ENCODE measurements at places on chromosomes 2 and 18.

GRCh38 chr18:58640891-58641610 lies 12.2 kb upstream of the ALPK2 start:
- DNase-seq: no peak

DNA sequence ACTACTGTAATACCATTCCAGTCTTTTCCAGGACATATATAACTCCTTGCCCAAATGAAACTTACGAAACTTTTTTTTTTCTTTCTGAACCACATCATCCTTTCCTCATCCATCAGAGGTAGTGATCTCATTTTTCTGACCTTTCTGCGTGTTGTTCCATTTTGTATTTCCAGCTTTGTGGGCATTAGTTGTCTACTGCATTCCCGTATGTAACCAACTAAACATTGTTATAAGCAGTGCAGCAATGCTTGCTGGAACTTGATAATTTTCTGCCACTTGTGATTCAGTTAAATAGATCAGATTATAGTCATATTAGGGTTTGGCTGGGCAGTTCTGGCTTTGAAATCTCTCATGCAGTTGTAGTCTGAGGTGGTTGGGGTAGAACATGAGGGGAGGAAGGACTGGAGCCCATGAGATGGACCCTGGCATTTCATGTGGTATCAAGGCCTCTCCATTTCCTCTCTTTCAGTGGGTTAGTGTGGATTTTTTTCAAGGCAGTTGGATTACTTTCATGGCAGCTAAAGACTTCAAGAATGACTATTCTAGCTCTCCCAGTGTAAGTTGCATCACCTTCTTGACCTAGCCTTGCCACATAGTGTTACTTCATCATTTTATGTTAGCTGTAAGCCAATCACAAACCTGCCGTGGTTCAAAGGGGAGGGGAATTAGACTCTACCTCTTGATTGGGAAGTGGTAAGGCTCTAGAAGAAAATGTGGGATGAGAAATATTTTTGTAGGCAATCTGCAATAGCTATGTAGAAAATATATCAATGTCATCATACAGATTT lies 80.5 kb downstream of the EHBP1 start:
- DNase-seq: no peak

GRCh38 chr2:206764673-206765241 lies 371 bp downstream of the MDH1B start:
- DNase-seq: no peak

DNA sequence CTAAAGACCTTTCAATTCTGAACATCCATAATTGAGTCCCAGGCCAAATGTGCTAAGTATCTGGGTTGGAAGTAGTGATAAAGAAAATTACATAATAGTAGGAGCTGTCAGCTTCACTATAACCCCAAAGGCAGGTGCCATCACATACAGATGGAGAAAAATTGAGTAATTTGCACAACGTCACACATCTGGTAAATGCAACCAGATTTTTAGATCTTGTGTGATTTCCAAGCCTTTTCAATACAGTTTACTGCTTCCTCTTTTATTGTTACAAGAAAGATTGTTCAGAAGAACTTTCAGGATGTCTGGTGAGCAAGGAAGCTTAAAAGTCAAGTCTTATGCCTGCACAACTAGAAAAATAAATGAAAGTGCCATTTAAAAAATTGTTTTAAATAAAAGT lies 62.3 kb downstream of the UBE2E3 start:
- DNase-seq: no peak

DNA sequence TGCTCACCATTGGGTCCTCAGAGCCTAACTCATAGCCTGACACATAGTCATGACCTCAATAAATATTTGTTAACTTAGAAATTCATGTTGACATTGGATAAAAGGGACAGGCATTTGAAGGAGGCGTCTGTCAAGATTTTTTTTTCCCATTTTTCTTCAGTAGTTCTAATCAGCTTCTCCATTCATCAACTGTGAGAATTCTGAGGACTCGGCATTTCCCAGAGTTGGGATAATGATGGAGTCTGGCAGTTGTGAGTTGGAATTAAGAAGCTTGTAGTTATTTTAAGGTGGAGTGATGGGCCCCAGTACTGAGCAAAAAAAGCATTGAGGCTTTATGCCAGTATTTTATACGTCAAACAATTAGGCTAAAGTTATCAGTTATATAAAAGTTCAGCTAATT lies 4.6 kb downstream of the SPATS2L start:
- DNase-seq: no peak

- no peak for DNase-seq
Measured at GRCh38 chr2:18046558-18047212, 168.2 kb downstream of the KCNS3 start.

DNA sequence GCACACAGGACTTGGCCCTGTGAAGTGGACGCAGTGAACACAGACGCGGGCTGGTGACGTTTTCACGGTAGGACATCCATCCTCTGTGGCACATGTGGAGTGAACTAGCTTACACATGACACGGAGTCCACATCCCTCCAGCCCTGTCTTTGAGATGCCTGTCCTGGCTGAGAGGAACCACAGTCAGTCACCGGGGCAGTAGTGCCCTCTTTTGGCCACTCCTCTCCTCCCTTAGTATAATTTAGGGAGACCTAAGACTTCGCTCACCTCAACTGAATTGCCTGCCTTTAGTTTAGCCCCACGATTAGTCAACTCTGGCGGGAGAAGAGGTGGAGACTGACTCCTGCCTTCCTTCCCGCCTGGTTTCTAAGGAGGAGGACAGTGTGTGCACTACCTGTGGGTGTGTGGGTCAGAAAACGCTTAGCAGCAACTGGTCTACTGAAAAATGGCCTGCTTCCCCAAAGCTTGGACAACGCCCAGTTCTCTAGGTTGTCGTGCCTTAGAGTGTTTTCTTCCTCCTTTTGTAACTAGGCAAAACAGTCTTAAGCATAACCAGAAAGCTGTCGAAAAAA lies 70.6 kb downstream of the MBP start:
- DNase-seq: no peak

- no peak for DNase-seq
Measured at GRCh38 chr2:60478660-60479059, 74.8 kb downstream of the BCL11A start.

- DNase-seq: no peak
Measured at GRCh38 chr2:1265454-1265853, 147.8 kb upstream of the TPO start.

DNA sequence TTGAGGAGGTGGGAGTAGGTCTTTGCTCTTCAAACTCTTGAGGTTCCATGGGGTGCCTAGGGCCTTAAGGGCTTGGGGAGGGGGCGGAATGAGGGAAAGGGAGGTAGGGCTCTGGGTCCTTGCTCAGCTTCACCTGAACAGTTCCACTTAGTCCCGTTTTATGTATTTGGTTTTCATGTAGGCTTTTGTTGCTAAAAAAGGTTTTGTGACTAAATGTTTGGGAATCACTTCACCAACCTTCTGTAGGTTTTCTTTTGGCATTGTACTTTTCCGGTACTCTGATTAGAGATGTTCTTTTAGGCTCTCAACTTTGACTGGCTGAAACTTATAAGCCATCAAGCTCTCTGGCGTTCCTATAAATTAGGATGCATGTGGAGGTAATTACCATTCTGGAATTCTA lies 108.1 kb downstream of the MYCN start:
- no peak for DNase-seq

DNA sequence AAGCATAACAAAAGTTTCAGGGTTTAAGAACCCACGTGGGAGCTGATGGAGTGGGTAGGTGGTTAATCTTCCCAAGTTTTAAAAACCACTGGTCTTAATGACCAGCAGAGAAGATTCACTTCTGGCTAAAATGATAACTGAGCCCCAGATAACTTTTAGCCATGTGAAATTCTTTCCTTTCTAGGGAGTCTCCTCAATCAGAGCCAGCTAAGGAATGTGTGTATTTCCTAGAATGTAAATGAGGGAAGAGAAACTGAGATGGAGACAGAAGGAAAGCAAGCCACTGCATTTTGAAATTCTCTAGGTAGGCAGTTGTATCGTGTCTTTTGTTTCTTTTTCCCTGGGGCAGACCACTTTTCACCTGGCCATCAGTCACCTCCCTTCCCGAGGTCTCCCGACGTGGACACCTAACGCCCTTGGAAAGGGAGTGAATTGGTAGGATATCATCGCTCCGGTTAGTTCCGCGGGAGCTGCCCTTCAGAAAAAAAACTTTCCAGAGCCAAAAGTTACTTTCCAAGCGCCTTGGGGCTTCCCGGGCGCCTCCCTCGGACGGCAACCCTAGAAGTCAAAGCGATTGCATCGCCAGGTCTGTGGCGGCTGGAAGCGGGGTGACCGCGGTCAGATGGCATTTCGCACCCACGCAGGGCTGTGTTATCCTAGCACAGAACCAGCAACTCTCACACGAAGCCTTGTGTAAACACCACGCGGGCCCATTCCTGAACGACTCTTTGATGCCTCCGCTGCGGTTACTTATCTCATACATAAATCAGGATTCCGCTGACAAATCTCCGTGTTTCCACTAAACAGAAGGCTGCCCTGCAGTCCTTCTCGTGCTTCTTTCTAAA lies 1.3 kb downstream of the COLEC12 start:
- DNase-seq: no peak

DNA sequence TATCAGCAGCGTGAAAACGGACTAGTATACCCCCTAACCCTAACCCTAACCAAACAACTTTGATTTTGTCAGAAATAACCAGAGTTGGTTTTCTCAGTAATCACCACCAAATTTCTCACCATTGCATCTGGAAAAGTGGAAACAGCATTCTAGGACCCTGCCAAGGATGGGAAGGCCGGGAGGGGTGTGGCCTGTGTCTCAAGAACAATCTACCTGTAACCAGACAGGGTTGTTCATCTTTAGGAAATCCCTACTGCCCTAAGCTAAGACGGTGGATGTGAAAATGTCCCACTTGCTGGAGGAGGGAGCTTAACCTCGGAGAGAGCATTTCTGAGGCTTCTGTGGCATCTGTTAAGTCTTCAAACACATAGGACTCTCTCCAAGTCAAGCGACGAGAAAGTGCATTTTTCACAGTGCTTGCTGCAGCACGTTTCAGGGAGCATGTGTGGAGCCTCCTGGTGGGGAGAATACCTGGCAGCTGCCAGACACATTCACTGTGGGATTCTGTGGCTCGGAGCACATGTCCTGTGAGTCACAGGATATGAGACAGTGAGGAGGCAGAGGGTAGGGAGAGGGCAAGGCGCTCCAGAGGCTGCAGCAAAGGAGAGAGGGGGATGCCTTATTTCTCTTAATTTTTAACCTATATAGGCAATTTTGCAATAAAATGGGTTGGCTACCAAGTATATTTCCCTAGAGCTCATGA lies 207.5 kb downstream of the SPP2 start:
- DNase-seq: no peak

DNA sequence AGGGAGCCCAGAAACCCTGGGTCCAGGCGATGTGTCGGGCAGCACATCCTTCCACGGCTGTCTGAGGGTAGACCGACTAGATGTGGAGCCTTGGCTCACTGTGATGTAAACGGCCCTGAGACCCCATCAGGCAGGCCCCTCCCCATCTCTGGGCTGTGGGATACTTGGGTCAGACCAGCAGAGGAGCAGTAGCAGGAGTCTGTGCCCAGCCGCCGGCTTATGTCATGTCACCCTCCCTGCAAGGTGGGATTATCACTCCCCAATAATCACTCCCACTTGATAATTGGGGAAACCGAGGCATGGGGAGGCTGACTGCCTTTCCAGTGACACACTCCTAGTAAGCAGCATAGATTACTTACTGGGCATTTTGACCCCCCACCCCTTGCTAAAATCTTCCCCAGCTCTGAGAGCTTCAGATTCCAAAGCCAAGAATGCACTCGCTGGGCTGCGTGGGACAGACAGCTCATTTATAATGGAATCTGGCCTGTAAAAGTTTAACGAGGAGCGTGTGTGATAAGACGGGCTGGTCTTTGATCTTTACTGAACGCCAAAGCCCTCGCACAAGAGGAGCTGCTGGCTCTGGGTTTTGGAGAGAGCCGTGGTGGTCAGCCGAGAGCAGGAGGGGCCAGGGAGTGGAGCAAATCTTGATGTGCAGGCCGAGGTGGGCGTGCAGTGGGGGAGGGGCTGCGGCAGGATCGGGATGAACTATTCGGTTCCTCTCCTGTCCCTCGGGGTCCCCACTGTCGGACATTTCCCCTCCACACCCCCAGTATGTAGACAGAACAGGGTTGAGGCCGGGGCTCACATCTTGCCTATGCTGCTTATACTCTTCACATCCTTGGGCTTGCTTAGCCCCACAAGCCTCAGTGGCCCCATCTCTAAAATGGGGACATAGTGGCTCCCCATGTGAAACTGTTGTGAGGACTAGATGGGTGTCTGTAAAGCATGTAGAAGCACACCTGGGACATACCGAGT lies 200.0 kb downstream of the GLI2 start:
- DNase-seq: no peak

DNA sequence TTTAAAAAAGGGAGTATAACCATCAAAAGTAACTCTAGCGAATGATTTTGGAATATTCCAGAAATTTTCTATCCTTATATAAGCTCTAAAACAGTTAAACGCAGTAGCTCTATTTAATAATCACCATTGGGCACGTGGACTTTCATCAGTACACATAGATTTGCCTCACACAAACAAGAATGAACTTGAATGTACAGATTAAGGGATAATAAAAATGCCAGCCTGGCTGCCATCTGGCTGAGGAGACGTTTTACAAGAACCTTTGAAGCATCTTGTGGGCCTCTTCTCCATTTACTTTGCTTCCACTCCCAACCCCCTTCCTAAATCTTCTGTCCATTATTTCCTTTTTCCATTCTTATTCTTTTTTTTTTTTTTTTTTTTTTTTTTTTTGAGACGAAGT lies 47.2 kb downstream of the AGAP1 start:
- no peak for DNase-seq

DNA sequence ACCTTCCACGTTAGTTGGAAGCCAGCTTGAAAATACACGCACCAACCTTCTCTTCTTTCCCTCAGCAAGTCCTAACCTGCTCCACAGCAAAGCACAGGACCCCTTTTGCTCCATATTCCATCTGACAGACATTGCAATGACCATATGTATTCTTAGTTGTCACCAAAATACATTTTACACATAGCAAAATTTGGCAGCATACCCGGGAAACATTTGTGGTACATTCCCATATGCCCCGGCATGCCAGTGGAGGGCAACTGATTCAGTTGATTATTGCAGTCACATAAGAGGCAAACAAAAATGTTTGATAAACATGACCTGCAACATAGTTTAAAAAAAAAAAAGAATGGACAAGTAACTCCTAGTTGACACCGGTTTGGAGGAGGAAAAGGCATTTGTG lies 202.1 kb upstream of the UBE2E3 start:
- DNase-seq: no peak

GRCh38 chr2:212912445-212913103 lies 238.8 kb downstream of the IKZF2 start:
- DNase-seq: no peak

DNA sequence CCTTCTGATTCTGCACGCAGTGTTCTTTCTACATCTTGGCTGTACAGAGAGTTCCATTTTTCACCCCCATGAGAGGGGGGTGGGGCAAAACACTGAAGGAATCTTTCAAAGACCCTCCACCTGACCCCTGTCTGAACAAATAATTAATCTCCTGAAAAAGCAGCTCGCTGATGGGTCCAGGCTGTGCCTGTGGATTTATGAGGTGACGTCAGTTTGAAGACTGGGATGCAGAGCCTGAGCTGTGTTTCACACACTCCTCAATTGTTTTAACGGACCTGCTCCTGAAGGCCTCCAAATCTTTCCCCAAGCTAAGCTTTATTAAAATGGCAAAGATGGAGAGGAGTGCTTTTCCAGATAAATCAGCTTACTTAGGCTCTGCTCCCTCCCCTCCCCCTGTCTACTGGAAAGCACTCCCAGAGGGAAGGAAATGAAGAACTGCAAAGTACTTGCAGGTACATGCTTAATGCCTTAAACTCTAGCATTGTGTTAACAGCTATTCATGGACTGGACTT lies 390.2 kb upstream of the TNP1 start:
- no peak for DNase-seq

- DNase-seq: no peak
Measured at GRCh38 chr2:12978066-12978835, 261.5 kb downstream of the TRIB2 start.

- no peak for DNase-seq
Measured at GRCh38 chr2:150260636-150261035, 226.8 kb downstream of the RND3 start.
